HFF-Myc (cell line): ENCODE measurements at places on chromosomes 13 and 19.
A peak's percentile ranks its signal among the peaks of the same experiment; 100 is the strongest.

- DNase-seq: no peak
Measured at GRCh38 chr19:32041681-32042292, 303.6 kb upstream of the ZNF507 start.

DNA sequence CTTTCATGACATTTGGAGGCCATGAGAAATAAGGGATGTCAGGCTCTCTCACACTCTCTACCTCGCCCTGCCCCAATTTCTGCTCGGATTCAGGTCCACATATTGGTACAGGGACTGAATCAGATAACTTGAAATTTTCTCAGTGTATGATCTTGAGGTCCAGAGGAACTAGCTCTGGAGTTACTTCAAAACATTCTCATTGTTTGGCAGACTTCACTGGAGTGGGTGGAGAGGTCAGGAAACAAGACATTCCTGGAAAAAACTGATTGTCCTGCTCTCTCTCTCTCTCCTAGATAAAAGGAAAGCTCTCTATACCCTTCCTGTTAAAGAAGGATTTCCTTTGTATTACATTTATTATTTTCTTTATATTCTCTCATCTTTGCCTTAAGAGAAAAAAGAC, 428.1 kb upstream of the DACH1 start:
- DNase-seq: no peak

GRCh38 chr19:17496337-17496997, 15.0 kb upstream of the PGLS start:
- no peak for DNase-seq

DNA sequence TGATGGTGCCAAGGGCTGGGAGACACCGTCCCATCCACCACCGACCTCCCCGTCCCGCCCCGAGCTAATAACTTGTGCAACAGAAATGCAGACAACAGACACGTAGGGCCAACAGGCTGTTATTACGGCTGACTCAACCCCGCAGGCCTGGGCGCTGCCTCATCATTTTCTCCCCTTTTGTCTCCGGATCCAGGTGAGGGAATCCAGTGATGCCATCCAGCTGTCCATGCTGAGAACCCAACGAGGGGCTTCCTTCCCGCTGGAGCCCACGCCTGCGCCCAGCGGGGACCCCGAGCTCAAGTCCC, 6.4 kb upstream of the DIRAS1 start:
- DNase-seq: no peak

GRCh38 chr13:41193919-41194824, at the start of gene KBTBD7:
KBTBD7 (minus strand) TSS chr13:41194569; CDS start chr13:41194257, 312 bp downstream.
- DNase-seq: peak; percentile 87

DNA sequence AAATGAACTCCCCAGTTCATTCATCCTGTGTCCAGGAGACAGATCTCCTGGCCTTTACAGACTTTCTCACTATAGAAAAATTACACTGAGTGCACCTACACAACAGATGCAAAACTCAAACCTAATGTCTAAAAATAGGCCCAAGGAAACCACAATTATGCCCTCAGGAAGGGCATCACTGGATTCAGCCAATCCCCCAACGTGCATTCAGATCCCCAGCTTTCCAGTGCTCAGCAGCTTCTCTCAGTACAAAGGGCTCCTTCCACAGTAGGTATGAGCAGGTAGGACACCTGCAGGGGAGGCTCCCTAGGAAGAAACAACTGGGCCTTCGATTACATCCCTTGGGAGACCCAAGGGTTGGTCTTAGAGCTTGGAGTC, 2.1 kb downstream of the ZNF709 start:
- no peak for DNase-seq

DNA sequence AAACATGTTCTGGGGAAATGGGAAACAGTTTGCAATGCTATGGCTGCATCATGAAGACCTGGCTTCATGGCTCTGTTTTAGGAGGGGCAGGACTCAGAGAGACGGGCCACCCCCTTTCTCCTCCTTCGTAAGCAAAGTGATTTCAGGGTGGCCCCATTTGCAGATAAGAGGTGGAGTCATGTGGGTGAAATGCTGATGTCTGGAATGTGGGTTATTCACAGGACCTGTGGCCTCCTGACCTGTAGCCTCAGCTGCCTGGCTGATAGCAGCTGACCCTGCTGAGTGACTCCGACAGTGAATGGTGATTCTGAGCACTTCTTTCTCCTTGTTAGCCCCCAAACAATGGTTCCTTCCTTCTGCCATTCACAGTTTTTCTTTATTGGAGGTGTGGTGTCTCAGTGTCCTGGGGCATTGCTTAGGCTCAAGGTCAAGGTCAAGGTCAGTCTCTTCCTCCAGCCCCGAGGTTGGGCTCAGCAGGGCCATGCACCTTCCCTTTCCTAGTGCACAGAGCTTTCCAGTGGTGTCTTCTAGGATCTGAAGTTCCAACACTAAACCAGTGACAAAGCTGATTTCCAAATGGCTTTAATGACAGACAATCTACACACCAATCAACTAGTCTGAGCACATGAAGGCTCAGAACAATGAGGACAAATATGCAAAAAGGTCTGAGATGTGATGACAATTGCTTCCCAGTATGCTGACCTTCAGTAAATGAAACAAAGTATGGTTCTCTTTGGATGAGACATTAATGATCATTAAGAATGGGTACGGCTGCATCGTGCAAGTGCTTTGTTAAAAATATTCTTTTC, 49.6 kb upstream of the ANKRD10 start:
- no peak for DNase-seq

DNA sequence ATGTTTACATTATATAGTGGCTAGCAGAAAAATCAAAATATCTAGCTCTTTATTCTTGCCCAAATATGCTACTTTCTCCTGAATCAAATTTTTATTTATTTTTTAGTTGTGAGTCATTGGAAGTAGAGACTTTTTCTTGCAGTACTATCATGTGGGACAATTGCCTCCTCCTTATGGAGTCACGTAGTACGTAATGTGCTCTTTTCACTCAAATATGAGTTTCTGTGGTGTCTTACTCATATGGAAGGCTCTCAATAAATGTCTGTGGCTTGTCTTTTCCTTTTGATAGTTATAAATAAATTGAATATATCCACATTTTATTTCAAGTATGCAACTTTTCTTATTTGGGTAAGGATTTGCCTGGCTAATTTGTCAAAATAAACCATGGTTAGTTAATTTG, 1411.0 kb upstream of the SLC10A2 start:
- DNase-seq: no peak

- no peak for DNase-seq
Measured at GRCh38 chr13:32726374-32727037, 140.3 kb downstream of the PDS5B start.

DNA sequence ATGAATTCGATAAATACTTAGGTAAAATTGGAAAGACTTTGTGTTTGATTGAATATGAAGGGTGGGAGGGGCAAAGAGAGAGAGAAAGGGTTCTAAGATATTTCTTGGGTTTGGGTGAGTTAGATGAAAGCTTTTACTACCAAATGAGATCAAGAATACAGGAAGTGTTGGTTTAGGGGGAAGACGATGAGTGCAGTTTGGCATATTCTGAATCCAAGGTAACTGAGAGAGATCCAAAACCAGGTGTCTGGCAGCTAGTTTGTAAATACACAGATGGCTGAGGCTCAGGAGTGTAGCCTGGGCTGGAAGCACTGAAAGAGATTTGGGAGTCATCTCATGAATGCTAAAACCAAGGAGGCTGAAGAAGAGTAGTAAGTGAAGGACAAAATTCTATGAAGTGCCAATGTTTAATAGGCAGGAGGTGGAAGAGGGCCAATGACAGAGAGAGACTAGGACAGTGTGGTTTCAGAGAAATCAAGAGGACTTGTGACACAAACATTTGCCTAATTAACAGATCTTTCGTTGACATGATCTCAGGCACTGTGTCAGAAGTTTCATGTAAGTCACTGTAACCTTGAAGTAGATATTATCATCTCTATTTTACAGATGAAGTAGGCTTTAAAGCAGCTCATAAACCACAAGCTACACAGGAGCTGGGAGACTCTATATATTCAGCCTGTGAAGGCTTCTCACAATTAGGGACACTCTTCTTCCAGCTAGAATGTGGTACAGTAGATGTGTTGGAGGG, 70.2 kb upstream of the ZDHHC20 start:
- no peak for DNase-seq

- DNase-seq: no peak
Measured at GRCh38 chr13:71801781-71802180, 65.2 kb downstream of the DACH1 start.

GRCh38 chr13:24353736-24354135, 44.4 kb downstream of the C1QTNF9 start:
- DNase-seq: no peak
